ENCODE measurements at places on chromosomes 5 and 9.

DNA sequence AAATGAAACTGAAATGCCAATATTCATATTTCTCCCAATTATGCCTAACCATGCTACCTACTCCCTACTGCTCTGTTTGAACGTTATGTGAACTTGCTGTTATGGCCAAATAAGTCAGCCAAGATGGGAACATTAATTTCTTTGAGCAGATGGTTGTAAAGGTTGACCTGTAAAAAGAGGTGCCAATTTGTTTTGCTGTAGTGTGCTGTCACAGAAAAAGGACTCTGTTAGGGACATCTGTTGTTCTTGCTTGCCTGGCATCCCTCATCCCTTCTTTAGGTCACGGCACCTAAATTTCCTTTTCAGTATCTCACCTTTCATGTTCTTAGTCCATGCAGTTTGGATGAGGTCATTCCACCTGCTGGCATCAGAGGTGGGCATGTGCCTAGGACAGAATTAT is 35.4 kb downstream of the GDNF start:
- DNase-seq: no peak

DNA sequence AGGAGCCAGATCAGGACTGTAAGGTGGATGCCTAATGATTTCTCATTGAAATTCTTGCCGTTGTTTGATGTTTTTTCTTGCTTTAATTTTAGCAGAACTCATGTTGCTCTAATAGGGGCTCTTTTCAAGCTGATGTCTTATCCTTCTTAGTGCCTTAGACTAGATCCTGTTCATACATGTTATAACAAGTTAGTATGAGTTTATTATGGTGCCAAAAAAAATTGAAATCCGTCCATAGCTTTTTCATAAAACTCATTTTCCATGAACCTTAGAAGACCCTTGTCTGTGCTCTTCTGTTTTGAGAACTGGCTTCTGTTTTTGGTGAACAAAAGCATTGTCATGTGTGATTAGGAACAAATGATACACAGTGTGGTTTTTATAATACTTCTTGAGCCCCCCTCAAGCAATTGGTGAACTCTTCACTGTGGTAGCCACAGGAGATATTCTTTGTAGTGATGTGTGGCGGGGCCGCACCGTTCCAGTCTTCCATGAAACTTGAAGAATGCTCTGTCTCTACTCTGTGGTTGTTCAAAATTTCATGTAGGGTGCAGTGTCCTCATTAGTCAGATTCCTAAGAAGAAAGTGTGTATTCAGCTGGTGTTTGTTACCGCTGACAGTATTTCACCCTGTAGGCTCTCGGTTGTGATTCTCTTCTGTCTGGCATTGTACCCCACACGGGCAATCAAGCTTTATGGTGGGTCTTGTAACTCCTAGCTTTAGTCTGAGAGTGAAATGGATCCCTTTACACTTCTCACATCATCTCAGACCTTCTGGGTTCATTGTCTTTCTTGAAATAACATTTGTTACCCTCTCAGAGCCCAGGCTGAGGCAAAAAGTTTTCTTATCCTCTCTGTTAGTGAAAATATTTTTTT is 10.7 kb downstream of the OTULIN start:
- no peak for DNase-seq

GRCh38 chr9:7778851-7779600 is 20.6 kb downstream of the DMAC1 start:
- no peak for DNase-seq

DNA sequence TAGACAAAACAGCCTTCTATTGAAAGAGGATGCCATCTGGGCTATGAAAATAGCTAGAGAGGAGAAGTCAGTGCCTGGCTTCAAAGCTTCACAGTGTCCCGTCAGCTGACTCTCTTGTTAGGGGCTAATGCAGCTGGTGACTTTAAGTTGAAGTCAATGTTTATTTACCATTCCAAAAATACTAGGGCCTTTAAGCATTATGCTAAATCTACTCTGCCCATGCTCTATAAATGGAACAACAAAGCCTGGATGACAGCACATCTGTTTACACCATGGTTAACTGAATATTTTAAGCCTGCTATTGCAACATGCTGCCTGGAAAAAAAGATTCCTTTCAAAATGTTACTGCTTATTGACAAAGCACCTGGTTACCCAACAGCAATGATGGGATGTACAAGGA is 309.1 kb downstream of the NTRK2 start:
- DNase-seq: no peak

GRCh38 chr9:104993291-104993963 is 65.5 kb upstream of the ABCA1 start:
- DNase-seq: peak; percentile 43

DNA sequence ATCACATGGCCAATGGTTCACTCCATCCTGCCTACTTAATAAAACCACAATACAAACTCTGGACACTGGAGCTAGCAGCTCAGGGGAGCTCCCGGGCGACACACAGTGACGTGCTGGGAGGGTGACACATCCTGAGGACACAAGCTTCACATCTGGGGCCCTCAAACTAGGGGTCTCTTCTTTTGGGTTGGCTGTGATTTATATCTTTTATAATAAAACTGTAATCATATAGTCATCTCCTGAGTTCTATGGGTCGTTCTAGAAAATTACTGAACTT is 12.1 kb upstream of the MAPK9 start:
- DNase-seq: no peak

DNA sequence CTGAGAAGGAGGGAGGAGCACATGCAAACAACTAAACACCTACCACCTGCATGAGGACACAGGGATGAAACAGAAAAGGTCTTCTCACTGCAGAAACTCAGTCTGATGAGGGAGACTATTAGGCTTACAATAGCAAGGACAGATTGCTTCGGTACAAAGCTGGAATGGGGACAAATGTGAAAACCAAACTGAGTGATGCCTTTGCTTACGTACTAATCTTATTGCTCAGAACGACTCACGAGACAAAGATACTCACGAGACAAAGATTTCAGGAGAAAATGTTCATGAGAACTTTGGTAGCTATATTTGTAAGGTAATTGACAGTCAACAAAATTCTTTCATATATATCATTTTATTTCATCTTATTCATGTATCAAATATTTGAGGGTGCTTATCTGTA is 71.9 kb upstream of the TAF1L start:
- no peak for DNase-seq

GRCh38 chr5:175742290-175742994 is 84.6 kb downstream of the HRH2 start:
- DNase-seq: no peak

DNA sequence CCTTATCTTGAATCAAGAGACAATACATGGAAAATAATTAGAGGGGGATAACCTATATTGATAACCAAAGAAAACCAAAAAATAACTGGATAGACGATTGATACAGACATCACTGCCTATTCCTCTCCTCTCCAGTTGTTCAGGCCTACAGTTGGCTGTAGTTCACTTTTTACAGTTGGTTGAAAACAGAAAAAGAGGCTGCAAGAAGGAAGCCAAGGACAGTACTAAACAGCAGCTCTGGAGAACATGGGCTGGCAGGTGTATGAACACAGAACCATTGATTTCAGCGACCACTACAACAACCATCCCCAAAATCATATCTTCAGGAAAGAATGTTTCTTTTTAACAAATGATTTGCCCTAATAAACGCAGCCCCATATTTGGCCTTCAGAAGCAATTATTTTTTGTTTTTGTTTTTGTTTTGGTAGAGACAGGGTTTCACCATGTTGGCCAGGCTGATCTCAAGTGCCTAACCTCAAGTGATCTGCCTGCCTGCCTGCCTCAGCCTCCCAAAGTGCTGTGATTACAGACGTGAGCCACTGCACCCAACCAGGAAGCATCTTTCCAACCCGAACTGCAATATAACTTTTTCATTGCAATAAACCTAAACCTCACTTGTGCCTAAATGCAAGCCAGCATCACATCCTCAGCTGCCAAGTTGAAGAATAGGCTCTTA is 64.3 kb downstream of the MLLT3 start:
- DNase-seq: no peak

GRCh38 chr9:34121996-34122395 is 4.5 kb downstream of the DCAF12 start:
- no peak for DNase-seq

- DNase-seq: no peak
Observed at GRCh38 chr9:96140296-96141127, 161.5 kb downstream of the HSD17B3 start.

GRCh38 chr9:114856215-114856941 is 50.5 kb upstream of the TNFSF15 start:
- peak; percentile 48 for DNase-seq

- no peak for DNase-seq
Observed at GRCh38 chr9:15724016-15724415, 171.2 kb downstream of the CCDC171 start.

DNA sequence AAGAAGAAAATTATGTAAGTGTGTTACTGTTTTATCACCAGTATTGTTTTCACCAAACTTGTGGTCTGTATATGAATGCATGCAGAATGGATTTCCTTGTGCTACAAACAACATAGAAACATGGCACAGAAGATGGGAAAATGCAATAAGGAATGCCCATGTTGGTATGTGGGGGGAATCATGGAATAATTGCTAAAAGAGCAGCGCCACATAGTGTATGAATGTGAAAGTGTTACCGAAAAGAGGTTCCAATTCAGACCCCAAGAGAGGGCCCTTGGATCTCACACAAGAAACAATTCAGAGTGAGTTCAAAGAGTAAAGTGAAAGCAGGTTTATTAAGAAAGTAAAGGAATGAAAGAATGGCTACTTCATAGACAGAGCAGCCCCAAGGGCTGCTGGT is 26.4 kb upstream of the TYRP1 start:
- DNase-seq: no peak

DNA sequence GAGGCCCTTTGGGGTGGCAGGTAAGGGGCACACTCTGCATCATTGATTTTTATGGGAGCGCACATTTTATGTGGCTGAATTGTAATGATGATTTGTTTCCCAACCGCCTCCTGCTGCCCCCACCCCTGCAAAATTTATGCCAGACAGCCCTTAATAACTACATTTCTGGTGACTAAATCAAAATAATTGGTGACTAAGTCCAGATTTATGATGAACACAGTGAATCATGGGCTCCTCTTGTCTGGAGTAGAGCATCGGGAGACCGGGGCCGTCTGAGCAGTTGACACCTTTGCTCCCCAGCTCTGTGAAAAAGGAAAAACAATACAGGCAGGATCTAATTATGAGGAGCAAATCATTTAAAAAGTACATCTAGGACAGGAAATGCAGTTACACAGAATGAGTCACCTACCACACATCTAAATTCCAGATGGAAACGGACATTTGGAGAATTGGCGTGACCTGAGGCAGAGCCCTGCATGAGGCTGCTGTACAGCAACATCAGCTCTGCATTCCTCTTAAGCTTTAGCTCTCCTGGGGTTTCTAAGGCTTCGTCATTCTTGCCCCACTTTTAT is 58.9 kb downstream of the DOCK2 start:
- DNase-seq: peak; percentile 79

GRCh38 chr5:74013222-74013621 is 387.2 kb downstream of the ARHGEF28 start:
- no peak for DNase-seq

DNA sequence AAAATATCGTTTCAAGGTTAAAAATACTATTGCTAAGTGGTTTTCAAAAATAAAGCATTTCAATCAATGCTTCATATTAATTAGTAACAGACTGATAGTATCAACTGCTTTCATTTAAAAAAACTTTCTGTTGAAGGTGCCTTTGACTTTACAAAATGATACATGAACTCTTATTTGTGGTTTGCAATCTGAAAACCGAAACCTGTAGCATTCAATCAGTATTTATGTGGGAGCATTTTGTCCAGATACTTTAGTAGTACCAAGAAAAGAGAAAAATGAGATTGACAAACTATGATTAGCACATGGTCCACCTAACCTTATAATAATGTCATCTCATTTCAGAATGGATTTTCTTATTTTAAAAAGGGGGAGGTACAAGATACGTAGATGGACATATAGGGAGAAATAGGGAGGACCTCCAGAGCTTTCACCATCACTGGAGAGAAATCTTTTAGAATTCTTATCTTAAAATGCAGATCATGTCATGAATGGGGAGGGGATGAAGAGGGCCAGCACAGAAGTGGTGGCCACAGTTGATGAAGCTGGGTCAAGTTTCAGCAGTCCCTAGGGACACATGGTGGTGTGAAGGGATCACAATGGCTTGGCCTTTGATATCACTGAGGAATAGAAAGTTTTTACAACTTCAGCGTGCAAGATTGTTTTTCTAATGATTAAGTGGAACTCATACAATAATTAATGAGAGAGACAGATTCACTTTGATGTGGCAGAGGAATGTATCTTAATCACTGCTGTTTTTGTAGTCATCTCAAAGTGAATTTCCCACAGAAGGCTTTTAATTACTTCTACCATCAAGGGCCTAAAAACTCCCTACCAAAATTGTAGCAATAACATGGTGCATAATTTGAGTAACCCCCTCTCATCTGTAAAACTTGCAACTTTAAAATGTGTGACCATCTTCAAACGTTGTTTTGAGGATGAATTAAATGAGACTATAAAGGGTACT is 322.3 kb upstream of the EDIL3 start:
- no peak for DNase-seq

GRCh38 chr5:35436400-35437057 is 181.1 kb upstream of the SPEF2 start:
- peak; percentile 47 for DNase-seq

- DNase-seq: no peak
Observed at GRCh38 chr5:72991394-72991793, 35.6 kb downstream of the FCHO2 start.

DNA sequence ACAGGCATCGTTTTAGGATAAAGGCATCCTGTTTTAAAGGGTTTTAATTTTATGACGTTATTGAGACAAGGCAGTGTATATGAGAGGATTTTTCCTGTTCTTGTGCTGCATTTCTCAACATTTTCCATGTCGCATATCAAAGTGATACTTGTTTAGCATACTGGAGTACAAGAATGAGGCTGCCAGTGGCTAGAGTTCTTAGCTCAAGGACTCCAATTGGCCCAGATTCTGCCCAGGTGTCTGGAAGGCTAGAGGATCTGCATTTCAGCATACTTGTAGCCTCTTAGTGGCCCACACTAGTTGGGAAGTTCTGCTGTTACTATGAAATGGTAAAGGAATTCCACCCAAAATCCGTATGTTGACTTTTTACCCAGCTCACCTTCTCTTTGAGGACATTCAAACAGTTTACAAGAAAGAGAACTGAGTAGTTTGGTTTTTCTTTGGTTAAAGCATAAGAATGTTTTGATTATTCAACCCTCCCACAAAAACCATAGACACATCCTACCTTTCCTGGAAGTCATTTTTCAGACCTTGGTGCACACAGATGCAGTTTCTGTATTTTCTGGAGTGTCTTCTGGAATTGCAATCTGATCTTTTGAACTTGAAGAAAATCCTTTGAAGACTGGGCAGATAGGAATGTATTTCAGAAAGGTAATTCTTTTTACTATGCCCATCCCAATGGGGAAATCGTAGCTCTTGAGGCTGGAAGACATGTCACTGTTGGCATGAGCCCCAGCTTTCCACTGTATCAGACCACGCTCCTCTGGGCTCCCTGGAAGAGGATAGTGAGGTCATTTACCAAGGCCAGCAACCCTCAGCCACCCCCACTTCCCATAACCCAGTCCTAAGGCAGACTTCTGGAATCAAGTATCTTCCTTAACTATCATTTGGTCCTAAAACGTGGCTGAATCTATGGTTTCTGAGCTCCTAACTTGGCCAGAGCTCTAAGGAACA is 11.3 kb downstream of the SLC23A1 start:
- DNase-seq: no peak
